ENCODE measurements at places on chromosomes 11 and 22.

GRCh38 chr11:116866804-116867455 lies 29.5 kb upstream of the APOA1 start:
- no peak for DNase-seq

DNA sequence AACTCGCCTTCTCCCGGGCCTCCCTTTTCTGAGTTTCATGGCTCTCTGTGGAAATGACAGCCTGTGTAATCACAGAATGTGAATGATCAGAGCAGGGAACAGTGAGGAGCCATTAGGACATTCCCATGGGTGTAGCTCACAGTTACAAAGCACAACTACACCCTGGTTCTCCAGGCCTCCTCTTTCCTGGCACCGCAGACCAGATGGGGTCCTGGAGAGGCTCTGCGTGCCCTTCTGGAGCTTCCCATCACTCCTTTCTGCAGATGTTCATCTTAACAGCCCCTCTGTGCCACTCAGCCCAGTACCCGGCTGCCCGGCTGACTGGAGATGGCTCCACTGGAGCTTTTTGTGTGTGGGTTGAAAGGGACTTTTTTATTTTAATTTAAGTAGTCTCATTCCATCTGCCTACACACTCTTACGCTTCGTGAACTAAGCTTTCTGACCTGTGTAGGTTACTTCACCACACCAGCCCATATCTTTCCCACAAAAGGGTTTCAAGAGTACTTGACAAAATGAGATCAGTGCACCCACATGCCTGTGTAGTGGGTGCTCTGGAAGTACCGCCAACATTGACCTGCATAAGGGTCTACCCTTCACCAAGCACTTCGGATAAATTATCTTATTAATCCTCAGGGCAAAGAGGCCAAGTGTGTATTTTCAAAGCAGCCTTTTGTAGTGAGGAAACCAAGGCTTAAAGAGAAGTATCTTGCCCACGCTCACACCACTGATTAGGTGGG lies 29.8 kb downstream of the SREBF2 start:
- DNase-seq: peak; percentile 48

DNA sequence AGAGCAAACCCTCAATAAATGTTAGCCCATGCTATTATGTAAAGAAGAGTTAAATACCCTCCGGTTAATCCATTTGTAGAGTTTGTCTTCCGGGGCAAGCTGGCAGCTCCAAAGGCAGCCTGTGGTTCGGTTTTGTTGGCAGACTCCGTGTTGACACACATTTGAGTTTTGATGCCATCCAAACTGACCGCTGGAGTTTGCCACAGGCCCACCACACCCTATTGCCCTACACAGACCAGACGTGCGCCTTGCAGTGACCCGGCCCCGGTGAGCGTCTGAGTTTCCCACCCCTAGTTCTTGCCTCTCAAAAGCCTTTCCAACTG lies 25.1 kb downstream of the ELFN2 start:
- DNase-seq: no peak

GRCh38 chr11:72738199-72739141 lies 13.7 kb downstream of the ARAP1 start:
- DNase-seq: no peak

- DNase-seq: no peak
Measured at GRCh38 chr11:134657631-134658030, 245.6 kb upstream of the B3GAT1 start.

- DNase-seq: no peak
Measured at GRCh38 chr11:129365816-129366215, 9.8 kb upstream of the BARX2 start.

- peak; percentile 44 for DNase-seq
Measured at GRCh38 chr11:117815262-117815803, 9.2 kb downstream of the FXYD2 start.

DNA sequence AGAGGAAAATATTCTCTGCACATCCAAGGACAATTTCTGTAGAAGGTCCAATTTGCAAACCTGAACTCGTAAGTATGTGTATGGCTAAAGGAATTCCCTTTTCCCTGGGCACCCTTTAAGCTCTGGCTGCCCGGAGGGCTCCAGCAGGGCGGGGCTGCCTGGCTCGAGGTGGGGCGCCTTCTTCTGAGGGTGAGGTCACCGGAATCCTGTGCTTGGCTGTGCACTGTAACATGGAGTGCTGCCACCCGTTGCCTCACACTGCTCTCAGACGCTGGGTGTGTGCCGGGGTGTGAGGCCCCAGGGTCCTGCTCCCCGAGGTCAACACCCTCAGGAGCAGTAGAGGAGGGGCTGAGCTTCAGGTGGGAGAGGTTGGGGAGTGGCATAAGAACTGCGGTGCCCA lies 61.5 kb downstream of the SYN3 start:
- no peak for DNase-seq

- DNase-seq: no peak
Measured at GRCh38 chr11:68064926-68065325, 26.1 kb downstream of the TCIRG1 start.

DNA sequence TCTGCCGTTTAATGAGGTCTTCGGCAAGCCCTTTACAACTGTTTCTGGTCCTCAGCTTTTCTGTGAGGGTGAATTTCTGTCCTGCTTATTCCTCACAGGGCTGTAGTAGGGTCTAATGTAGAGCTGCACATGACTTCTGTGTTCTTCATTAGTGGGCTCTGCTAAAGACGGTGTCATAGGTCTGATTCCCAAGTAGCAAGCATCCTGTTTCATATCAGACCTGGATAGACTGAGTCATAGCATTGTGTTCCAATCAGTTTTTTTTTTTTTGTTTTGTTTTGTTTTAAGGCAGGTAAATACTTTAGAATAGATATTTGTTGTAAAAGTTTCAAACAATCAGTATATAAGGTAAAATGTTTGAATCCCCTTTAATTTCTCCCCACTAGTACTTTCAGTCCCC lies 35.4 kb downstream of the BIRC2 start:
- no peak for DNase-seq

GRCh38 chr11:47354913-47355282 lies 2.4 kb upstream of the MYBPC3 start:
- no peak for DNase-seq

GRCh38 chr22:28967969-28968368 lies 84.6 kb downstream of the ZNRF3 start:
- DNase-seq: no peak

DNA sequence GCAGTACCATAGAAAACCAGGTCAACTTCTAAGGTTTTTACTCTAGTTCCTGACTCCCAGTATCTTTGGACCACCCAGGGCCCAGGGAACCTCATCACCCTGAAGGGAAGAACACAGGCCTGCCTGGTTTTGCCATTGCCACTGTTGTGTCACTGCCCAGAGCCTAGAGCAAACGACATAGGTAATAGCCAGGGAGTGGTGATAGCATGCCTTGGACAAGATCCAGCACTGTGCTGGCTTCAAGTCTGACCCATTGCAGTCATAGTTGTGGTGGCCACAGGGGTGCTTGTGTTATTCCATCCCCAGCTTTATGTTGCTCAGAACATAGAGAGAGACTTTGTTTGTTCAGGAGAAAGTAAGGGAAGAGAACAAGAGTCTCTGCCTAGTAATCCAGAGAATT lies 2310.2 kb downstream of the LRRC4C start:
- no peak for DNase-seq

DNA sequence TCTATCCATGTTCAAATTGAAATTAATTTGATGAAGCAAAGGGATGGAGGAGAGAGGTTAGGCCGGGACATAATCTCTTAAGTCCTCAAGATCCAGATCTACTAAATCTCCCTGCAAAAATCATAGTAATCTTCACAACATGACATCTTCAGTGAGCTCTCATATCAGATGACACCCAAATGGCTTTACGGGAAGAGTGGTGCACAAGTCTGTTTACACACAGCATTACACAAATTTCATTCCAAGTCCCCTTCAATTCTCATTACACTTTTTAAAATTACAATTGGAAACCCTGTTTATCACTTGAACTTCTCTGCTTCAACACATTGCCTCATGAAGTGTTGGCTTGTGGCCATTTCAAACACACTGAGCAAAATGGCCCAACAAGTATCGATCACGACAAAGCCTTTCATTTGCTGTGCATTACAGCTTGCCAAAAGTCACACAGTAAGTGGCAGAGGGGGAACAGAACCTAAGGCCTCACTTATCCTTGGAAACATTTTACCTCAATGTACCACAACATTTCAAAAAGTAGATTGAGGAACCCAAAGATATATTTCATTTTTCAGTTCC lies 17.9 kb upstream of the TPH1 start:
- DNase-seq: no peak

DNA sequence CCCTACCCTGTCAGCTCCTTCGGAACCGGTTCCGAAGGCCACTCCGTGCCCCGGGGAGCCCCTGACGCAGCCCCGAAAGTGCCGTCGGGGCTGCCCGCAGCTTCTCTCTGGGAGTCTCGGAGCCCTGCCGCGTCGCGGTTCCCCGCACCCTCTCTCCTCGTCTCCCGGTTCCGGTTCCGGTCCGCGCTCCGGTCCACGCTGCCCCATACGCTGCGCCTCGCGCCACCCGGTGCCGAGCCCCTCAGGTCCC lies 618 bp downstream of the MTA2 start:
- DNase-seq: no peak

- DNase-seq: no peak
Measured at GRCh38 chr22:24225951-24226350, 18.9 kb downstream of the GGT5 start.

DNA sequence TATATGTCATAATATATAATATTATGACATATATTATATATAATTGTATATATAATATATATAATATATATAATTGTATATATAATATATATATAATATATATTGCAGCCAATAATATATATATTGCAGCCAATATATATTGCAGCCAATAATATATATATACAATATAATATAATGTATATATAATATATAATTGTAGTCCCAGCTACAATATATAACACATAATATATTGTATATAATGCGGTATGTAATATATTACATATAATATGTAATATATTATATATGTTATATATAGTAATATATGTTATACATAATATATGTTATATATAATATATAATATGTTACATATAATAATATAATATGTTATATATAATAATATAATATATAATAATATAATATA lies 5.8 kb upstream of the CELF1 start:
- no peak for DNase-seq

DNA sequence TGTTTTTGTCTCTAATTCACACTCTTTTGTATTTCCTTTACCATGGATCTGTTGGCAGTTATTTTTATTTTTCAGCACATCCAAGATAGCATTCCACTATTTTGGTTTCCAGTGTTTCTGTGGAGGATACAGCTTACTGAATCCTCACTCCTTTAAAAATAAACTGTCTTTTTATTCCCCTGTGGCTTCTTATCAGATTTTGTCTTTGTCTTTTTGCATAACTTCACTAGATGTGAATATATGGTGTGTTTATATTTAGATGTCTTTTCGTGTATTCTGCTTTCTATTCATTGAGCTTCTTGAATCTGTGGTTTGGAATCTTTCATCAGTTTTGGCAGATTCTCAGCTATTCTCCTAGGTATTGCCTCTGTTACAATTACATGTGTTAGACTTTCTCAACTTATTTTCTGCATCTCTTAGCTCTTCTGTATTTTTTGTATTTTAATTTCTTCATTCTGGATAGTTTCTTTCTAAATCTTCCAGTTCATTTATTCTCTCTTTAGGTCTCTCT lies 7.4 kb upstream of the ATXN10 start:
- DNase-seq: no peak

DNA sequence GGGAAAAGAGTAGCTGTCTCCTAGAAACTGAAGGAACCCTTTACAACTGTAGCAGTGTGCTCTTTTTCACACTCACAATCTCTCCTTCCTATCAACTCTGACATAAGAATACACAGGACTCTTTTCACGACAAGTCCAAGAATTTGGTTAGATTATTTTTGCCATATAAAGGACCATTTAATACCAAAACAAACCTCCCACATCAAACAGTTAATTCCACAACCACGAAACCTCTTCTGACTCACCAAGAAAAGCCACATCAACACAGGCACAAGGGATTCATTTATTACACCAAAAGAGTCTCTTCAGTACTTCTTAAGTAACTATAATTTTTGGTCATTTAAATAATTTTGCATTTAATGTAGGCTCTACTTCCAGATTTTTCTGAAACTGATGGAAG lies 222.6 kb upstream of the PITPNB start:
- no peak for DNase-seq

DNA sequence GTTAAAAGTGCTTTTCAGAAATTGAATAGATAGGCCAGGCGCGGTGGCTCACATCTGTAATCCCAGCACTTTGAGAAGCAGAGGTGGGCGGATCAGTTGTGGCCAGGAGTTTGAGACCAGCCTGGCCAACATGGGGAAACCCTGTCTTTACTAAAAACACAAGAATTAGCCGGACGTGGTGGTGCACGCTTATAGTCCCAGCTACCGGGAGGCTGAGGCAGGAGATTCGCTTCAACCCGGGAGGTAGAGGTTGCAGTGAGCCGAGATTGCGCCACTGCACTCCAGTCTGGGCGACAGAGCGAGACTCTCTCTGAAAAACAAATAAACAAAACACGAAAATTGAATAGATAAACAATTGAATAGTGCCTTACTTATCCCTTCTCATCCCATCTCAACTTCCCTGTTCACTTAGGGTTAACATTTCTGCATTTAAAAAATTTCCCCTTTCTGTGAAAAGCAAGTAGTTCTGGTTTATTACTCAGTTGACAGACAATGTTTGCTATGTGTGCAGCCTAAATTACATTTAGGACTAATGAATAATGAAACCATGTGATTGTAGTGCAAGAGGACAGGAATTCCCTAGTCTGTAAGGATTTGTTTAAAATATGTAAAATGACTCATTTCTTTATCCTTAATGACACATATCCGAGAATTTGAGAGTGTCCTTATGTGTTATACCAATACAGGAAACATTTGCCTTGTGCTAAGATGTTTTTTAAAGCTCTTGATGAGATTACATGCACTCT lies 6.0 kb downstream of the RNF169 start:
- no peak for DNase-seq

- no peak for DNase-seq
Measured at GRCh38 chr11:106047631-106048030, 25.6 kb upstream of the MSANTD4 start.

DNA sequence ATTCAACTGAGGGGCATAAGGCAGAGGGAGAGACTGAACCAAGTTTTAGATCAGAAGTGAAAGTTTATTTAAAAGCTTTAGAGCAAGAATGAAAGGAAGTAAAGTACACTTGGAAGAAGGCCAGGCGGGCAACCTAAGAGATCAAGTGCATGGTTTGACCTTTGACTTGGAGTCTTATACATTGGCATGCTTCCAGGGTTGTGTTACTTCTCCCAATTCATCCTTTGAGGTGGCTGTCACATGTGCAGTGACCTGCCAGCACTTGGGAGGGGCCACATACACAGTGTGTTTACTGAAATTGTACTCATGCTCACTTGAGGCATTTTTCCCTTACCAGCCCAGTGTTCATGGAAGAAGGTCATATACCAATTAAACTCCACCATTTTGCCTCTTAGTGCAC lies 30.4 kb downstream of the CYP2R1 start:
- DNase-seq: no peak
